ENCODE measurements at places on chromosomes 4 and X.

- DNase-seq, result no peak
Observed at GRCh38 chrX:10296576-10296975, 139.8 kb downstream of the CLCN4 start.

DNA sequence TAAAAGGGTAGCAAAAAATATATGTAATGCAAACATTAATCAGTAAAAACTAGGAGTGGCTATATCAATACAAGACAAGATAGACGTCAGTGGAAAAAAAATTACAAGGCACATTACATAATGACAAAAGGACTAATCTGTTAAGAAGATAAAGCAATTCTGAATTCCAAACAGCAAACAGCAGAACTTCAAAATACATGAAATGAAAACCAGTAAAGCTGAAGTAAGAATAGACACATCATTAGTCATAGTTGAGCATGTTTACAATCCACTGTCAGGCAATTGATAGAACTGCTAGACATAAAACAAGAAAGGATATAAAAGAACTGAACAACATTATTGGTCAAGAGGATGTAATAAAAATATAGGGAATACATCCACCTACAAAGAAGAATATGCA, 12.2 kb downstream of the SULT1B1 start:
- DNase-seq, result no peak

GRCh38 chr4:140049024-140049848, 104.7 kb downstream of the MAML3 start:
- DNase-seq, result peak; percentile 72

GRCh38 chr4:17490575-17491059, 21.3 kb downstream of the QDPR start:
- no peak for DNase-seq

DNA sequence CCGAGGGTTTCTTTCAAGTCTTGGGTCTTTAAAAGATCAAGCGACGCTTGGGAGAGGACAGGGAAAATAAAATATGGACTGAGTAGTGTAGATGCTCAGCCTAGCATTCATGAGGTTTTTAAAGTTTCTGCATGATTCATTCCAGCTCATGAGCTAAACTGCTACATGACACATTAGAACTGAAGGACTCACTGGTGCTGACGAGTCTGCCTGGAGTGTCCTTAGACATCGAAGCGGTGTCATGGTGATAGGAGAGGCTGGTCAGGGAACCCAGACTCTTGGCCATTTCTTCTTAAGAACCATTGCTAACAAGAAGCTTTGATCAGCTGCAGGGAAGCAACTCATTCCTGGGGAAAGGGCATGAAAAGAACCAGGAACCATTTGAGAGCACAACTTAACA, 158.6 kb downstream of the TRIML1 start:
- no peak for DNase-seq

DNA sequence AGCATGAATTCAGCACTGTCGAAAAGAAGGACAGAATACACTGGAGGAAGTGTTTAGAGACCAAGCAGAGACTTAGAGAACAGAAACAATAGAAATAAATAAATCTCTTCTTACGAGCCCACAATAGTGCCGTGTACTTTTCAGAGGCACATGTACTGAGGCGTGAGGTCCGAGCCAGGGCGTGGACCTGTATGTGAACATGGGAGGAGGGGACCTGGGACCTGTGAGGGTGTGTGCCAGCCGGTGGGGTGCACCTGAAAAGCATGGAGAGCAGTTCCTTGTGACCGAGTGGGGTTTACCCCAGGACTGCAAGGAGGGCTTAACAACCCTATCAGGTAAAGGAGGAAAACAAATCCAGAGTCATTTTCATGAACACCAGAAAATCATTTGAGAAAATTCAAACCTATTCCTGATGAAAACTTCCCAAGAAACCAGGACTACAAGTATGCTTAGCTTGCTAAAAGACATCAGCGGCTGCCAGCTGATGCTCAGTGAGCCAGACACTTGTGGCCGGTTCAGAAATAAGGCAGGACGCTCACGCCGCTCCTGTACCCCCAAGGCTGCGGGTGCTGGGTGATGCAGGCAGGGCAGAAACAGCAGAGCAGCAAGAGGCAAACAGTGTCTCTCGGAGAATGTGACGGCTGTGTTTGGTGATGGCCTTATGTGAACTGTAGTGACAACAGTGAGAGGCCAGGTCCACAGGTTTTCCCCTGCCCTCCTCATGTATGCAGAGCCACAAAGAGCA, 37.1 kb downstream of the NELFA start:
- DNase-seq, result peak; percentile 44

- DNase-seq, result no peak
Observed at GRCh38 chrX:120672841-120673530, 43.1 kb upstream of the C1GALT1C1 start.

GRCh38 chr4:80192937-80193336, 4.4 kb upstream of the PRDM8 start:
- no peak for DNase-seq

DNA sequence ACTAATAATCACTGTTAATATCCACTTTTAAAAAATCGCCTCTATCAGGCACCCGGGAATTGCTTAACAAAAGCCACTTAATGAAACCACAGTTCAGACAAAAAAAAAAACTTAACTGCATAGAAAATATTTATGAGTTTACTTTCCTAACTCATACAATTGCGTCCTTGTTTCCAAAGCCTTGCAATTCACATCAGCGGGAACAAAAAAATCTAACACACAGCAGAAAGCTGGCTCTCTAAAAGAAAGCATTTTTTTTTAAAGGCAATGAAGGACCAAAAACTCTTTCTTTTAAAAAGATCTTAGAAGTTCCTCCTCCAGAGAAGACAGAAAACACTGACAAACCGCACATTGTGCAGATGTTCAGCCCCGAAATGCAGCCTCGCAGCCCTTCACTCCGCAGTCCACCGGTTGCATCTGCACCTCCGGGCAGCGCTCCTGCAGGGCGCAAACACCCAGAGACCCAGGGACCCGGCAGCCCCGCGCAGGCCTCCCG, 812 bp downstream of the FAT1 start:
- peak; percentile 76 for DNase-seq
